ENCODE measurements at places on chromosomes 3 and 15. TPM values are rescaled to one million over a fixed set of nuclear protein-coding genes. Genes with fewer than 3 reads are reported as not detected.

- DNase-seq: no peak
Observed at GRCh38 chr15:78368651-78369050, 28.5 kb downstream of the CRABP1 start.

DNA sequence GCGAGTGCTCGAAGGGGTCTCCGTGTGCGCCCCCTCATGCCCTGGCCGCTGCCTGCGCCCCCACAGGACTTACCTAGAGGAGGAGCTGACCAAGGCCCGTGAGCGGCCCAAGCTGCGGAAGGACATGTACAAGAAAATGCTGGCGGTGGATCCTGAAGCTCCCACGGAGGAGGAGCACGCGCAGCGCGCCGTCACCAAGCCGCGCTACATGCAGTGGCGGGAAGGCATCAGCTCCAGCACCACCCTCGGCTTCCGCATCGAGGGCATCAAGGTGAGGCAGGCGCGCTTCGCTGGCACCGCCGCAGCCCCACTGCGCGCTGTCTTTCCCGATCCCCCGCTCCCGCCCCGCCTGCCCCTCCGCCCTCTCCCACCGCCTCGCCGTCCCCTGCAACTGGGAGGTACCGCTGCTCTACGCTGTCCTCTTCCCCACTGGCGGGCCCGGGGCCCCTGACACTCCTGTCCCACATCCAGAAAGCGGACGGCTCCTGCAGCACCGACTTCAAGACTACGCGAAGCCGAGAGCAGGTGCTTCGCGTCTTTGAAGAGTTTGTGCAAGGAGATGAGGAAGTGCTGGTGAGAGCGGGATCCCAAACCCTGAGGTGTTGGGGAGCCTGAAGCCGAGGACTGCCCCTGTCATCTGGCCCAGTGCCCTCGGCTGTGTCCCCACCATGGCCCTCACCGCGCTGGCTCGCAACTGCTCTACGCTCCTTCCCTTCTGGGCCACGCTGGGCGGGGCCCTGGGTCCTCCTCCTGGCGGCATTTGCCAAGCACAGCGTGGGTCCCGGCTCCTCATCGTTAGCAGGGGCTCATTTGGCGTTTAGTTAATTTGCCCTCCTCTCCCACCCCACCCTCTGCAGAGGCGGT lies 8.5 kb downstream of the ITPKA start:
- no peak for DNase-seq

Gene DGKG
- 65.7 TPM for total RNA-seq

DNA sequence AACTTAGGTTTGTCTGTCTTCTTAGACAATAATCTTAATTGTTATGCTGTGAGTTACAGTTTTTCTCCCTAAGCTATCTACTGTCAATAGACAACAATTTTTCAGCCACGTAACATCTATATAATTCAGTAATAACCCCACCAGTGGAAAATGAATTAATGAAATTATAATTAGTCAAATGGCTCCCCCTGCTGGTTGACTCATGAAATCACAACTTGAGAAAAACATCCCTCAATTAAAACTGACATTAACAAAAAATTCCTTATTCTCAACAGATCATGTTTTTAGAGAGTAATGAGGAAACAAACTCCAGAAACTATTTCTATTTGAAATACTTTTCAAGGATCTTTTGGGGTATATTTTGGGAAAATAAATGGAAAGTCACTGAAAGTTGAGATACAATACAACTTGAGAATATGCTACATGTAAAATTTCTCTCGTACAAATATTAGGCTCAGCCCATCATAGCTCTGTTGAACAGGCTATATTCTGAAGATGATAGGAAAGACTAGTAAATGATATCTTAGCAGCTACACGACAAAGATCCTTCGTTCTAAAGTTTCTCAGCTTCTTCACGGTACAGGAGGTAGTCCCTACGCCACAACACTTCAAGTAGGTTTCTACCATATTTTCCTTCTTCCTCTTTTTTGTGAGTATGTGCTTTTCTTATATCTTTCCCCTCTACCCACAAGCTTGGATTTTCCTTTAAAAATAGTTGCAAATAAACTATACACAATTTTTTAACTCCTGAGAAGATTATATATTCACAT lies 20.7 kb downstream of the PPP1R2 start:
- DNase-seq: no peak

DNA sequence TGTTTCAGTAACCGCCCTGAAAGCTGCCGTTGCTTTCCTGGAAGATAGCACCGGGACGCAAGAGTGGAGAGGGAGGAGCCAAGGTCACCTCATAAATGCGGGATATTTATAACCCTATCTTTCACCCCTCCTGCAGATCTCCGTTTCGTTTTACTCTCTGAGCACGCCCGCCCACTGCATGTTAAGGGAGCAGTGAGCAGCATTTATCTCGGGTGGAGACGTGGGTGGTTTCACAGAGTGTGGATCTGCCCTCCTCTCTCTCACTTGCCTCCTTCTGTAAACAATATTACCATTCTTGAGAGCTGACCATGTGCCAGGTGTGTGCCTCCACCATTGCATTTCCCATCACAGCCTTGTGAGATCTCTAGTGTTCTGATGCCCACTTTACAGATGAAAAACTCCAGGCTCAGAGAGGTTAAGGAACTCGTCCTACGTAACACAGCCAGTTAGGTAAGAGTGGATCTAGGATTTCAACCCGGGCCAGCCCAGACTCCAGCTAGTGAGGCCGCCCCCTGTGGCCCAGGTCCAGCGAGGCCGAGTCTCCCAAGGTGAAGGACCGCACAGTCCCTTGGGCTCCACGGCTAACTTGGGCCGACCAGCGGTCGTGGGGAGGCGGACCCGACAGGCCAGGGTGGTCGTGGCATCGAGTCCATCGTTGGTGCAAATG lies 16.9 kb upstream of the SEMA4B start:
- DNase-seq: peak; percentile 74

DNA sequence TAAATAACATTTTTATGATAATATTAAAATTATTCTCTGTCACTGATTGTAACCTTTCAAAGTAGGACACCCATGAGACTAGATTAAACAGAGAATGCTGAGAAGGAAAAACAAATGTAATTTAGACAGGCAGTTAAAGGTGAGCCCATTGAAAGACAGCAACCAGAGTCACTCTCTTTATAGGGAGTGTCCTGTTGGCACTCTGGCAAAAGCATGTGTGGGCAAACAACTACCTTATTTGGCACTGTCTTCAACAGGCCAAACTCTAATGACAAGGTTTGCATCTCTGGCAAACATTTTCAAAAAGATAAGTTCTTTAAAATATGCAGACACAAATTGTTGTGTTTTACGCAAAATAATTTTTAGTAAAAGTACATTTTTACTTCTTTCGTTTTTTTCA lies 29.8 kb downstream of the NFKBIZ start:
- DNase-seq: no peak

DNA sequence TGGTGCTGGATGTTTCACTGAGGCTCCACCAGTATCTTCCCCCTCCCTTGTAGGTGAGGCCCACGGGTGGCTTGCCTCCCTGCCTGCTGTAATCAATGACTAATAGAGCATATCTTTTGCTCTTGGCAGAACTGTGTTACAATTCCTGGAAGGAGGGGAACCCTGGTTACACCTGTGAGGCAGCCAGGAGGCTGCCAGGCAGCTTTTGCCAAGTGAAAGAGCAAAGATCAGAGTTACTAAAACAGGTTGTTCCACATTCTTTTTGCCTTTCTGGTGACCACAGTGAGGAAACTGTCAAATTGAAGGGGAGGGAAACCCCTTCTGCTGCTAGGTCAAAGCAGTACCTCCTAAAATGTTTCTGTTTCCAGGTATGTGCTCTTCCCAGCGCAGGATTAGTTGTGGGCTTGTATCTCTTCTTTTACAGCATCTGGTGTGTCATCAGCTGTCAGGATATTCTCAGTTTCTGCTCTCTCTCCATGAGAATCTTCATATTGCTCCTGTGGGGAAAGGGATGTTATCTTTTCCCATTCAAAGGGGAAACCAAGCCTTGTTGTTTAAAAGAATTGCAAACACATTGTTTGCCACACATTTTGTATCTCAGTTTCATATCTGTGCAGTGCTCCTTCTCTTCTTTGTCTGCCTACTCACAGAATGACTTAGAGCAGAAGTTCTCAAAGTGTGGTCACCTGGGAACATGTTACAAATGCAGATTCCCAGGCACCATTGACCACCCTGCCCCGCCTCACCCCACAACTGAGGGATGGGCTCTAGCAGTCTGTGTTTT lies 137.4 kb upstream of the UMPS start:
- DNase-seq: no peak

Gene PROS1
- total RNA-seq: 48.3 TPM

DNA sequence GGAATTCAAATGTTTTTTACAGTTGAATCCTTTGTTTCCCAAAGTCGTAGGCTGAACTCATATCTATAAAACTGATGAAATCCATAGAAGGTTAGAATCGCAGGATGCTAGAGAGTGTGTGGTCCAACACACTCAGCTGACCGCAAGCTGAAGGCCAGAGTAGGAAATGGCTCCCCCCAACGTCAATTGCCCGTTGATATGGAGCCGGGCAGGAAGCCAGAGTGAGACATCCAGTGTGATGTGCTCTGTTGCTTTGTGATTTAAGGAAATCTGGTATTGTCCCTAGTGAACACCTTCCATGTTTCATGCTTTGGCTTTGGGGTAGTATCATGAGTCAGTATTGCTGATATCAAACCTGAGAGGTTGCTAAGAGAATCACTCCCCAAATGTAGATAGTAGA lies 5.8 kb upstream of the MEX3B start:
- peak; percentile 26 for DNase-seq

DNA sequence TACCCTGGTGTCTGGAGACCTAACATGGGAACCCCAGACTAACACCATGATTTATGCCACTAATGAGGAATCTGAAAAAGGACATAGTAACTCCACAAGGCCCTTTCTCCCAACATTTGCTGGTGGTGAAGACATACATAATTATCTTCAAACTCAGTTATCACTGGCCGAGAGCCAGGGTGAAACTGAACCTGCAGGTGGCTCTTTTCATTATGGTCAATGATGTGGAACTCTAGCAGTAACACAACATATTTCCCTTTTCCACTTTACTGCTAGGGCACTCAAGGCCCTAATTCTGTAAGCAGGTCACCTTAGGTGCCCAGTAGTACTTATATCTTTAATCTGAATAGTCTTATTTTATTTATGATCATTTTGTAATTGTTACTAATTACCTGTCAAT lies 326.4 kb upstream of the SATB1 start:
- no peak for DNase-seq

Gene TM4SF18
- total RNA-seq: 11.2 TPM

GRCh38 chr3:150248888-150249681 lies 159.0 kb upstream of the TSC22D2 start:
- DNase-seq: no peak

Gene TAGLN3
- total RNA-seq: 0.74 TPM

DNA sequence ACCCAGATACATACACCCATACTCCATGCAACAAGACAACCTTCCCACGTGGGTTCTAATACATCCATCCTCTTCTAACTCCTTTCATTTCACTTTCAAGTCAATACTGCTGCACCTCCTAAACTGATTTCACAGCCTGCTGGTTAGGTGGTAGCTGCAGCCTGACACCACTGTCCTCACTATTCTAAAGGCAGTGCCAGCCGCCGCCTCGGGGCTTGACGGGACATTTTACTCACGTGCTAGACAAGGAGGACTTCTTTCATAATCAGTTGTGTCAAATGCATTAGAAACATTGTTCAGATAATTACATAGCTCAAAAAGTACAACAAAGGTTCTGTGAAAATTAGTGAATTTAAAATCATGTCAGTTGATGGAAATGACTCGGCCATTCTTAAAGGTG lies 6.3 kb downstream of the UROC1 start:
- no peak for DNase-seq

DNA sequence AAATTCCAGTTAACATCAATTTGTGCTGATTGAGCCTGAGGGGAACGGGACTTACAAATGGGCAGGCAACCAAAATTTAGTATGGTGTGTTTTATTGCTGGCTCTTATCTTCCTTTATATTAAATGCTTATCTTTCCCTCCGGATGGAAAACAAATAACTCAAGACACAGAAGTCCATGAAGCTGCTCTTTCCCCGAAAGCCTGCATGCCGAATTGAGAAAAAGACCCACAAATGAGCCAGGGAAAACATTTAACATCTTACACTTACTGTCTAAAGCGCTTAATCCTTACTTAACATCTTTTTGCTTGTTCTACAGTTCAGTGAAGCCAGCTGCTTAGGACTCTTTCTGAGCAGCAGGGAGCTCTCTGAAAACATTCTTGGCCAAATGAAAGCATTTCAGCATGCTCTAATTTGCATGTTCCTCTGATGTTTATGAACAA lies 49.5 kb downstream of the HEG1 start:
- no peak for DNase-seq

DNA sequence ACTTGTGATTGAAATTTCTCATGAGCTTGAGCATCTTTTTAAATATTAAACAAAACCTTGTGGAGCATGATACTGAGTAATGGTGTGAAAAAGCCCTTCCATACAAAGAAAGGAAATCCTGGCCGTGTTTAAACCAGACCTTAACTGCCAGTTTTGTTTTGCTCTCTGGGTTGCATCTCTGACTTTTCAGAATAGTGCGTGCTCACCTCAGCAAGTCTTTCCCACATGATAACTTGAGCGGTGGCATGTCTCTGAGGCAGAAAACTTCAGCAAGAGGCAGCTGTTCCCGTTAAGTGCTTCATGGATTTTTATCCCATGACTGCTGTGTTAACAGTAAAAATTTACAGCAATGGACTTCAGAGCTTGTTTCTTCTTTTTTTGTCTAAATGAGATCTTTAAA lies 393.3 kb downstream of the FEZF2 start:
- DNase-seq: no peak

DNA sequence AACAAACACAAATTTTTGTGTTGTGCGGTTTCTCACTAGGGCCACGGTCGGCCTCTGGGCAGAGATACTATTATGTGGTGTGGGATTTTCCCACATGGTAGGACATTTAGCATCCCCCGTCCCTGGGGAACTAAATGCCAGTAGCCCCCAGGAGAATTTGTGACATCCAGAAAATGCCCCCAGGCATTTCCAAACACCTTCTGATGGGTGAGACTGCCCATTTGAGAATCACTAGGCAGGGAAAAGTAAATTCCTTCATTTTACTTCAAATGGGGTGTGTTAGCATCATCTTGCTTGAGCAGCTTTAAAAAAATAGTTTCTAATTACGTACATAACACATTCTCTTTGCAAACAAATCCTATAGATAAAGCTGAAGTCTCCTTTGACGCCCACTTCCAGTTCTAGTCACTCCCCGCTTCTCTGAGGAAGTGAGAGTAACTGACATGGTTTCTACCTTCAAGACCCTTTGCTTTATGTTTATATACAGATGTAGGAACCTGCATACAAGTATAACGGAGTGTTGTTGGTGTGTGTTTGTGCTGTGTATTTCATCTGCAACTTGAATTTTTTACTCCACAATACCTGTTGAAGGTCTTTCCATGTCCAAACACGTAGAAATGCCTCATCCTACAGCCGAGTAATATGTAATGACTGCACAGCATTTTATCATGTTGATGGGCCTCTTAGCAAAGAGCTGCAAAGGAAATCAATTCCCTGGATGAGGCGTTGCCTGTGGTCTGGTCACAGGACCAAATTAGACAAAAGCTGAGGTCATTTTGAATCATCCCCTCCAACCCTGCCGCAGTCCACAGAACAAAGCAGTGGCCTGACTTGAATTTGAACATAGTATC lies 31.4 kb upstream of the ZBTB38 start:
- no peak for DNase-seq

Gene IRAK2
- total RNA-seq: 2.0 TPM

- DNase-seq: no peak
Observed at GRCh38 chr3:146712806-146713205, 107.7 kb upstream of the PLSCR5 start.
